ENCODE measurements at places on chromosomes 2 and 18.

- no peak for DNase-seq
Observed at GRCh38 chr18:23816740-23817139, 127.5 kb downstream of the LAMA3 start.

DNA sequence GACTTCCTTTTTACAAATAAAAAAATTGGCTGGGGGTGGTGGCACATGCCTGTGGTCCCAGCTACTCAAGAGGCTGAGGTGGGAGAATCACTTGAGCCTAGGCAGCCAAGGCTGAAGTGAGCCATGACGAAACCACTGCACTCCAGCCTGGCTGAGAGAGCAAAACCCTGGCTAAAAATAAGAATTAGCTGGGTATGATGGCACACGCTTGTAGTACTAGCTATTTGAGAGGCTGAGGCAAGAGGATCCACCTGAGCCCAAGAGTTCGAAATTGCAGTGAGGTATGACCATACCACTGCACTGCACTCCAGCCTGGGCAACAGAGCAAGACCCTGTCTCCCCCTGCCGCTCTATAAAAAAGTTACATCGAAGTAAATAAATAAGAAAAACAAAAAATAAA, 33.7 kb downstream of the GFPT1 start:
- no peak for DNase-seq

DNA sequence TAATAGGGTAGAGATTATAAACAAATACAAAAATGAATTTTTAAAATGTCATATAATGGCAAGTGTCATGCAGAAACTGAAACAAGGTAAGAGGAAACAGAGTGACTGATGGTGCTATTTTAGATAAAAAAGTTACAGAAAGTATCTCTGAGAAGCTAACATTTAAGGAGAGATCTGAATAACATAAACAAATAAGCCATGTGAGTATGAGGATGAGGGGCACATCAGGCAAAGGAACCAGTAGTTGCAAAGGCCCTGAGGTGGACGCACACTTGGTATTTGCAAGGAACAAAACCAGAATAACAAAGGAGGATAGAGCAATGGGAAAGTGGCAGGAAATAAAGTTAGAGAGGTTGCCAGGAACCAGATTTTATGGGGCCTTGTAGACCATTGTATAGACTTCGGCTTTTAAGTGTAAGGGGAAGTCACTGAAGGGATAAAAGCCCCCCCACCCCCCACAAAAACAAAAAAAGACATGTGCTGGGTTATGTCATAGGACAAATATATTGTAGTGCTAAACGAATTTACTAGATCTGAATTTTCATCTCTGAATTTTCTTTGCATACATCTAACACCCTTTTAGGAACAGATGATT, 159.2 kb downstream of the DTNB start:
- DNase-seq: no peak

DNA sequence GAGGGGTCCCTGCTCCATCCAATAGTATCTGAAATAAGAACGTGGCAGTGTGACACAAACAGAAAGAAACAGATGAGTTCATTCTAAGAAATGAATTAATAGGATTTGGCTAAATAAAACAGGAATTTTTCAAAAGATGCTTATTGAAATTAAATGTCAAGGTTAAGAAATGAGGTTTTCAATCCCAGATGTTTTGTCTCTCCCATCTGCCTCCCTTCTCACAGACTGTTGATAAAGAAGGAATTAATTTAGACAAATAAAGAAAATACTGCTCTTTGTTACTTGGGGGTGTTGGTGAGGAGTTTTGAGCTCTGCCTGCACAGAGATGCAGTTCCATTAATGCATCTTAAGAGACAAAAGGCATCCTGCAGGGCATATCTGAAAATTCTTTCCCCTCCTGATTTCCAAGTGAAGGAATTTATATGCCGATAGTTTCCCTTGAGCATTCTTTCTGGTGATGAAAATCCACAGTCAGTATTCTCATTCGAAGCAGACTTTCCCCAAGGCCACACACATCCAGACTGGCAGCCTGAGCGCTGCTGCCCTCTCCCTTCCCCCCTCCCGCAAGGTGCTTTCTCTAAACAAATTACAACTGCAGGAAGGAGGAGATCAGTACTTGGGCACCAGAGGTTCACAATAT, 385.4 kb upstream of the RND3 start:
- DNase-seq: no peak

- no peak for DNase-seq
Observed at GRCh38 chr18:58169472-58169871, 125.4 kb downstream of the NEDD4L start.

DNA sequence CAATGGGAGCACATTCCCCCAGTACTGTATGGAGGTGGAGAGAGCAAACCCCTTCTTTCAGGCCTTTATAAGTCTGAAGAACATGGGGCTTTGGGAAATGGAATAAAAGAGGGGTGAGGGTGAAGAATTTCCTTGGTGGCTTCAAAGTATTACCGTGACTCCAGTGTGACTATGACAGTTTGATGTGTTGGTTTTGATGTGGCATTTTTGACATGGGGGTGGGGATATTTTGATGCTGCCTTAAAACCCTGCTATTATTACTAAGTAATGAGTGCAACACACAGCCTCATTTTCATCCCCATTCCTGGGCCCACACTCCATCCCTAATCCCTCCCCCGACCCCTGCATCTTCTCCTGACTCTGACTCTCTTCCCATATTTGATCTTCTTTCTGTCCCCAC, 23.6 kb downstream of the QPCT start:
- no peak for DNase-seq

- no peak for DNase-seq
Observed at GRCh38 chr2:42784204-42784880, 8.0 kb downstream of the HAAO start.

GRCh38 chr2:173545364-173545763, 190.7 kb downstream of the CDCA7 start:
- DNase-seq: no peak

DNA sequence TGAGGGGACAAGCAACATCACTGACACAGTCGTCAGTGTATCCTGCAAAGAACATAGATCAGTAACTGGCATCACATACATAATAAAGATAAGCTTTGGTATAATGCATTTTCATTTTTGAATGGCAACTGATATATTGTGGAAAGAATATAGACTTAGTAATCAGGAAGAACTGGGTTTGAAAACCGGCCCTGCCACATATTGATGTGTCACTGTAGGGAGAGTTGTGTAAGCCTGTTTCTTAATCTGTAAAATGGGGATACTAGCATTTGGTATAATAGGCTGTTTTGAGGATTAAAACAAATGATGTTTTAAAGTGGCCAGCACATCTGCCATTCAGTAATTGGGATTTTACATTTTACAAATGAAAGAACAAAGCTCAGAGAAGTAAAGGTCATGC, 277.8 kb upstream of the CNTNAP5 start:
- DNase-seq: no peak

GRCh38 chr2:7899241-7899640, 782.6 kb upstream of the ID2 start:
- DNase-seq: no peak

DNA sequence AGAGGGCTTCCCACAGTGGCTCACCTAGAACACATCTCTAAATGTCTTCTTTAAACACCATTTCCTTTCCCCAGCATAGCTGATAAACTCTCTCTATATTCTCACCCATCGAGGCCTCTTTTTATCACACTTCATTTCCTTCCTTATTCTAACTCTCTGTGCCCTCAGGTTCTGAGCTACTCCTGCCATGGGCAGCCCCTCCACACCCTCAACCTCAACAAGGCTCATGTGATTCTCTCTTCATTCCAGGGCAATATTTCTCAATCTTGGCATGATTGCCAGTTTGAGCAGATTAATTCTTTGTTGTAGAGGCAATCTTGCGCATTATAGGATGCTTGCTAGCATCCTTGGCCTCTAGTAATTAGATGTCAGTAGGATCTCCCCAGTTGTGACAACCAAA, 999.1 kb downstream of the TSN start:
- no peak for DNase-seq

DNA sequence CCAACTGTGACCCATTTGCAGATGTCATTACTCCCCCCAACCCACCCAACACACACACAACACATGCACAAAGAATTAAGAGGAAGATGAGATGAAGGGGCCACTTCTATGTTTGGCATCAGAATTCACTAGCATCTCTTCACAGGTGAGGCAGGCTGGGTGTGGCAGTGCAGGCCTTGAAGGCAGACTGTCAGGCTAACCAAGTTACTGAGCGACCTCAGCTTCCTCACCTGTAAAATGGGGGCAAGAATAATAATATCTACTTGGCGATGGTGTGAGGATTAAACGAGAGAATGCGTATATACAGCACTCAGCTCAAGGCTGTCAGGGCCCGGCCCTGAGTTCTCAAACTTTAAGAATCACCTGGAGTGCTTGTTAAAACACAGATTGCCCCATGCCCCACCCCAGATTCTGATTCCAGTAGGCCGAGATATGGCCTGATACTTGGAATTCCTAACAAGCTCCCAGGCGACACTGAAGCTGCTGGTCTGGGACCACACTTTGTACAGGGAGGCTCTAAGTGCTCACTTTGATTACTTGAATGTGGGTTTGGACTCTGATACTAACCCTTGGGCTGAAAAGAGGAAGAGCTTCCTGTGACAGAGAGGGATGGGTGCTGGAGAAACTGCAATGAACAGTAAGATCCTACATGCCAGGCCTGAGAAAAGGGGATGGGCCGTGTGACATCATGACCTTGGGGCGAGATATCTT, 1.1 kb downstream of the ACTG2 start:
- no peak for DNase-seq

- DNase-seq: no peak
Observed at GRCh38 chr2:193336781-193337180, 1142.0 kb upstream of the TMEFF2 start.

GRCh38 chr2:113260991-113261390, 17.7 kb downstream of the PAX8 start:
- DNase-seq: no peak

DNA sequence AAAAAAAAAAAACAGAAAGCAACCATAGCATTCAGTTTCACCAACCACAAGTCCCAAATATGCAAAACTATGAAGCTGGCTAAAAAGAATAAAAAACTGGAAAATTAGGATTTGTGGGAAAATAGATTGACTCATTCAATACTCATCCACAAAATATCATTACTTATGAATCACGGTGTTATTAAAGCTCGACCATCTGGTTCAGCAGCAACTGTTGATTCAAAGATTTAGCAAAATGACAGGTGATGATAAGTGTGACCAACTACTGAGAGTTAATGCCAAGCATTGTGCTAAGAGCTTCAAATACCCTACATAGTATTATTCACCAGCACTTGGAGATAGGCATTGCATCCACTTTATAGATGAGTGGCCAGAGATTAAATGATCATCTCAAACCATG, 26.2 kb upstream of the XDH start:
- DNase-seq: no peak

DNA sequence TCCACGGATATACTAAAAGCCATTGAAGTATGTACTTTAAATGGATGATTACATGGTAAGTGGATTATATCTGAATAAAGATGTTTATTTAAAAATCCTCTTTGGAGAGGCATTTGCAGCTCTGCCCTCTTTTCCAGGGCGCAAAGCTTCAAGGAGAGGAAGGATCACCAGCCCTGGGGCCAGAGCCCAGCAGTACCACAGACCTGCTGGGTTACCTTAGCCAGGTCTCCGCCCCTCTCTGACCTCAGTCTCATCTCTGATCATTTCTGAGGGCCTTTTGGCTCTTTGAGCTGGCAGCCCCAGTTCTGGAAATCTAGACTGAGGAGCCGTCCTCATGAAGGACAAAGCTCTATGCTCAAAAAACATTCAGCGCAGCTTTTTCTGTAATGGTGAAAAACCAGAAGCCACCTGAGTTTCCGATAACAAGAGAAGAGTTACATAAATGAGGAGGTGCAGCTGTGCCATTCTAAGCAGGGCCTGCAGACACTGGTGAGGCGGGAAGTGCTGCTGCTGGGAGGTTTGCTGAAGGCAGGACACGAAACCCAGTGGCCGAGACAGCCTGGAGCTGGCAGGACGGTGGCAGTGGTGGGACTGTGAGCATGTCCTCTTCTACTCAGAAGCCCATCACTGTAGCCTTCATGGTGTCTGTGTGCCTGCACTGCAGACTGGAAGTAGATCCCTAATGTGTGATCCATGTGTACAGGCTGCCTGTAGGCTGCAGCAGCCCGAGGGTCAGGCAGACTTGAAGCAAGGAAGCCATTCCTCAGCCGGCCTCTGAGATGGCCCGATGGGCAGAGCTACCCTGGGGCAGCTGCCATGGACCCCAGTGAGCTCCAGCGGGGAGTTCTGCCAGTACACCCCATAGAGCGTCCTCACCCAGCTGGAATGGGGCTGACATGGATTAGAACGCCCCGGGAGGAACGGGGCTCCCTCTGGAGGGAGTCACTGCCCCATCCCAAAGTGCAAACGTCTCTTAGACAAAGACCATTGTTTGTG, 27.7 kb downstream of the ADRA2B start:
- no peak for DNase-seq

GRCh38 chr2:75325594-75325993, 126.3 kb upstream of the TACR1 start:
- DNase-seq: no peak

GRCh38 chr2:141900826-141901225, 230.0 kb downstream of the LRP1B start:
- no peak for DNase-seq

GRCh38 chr2:55431982-55432627, 12.4 kb upstream of the CCDC88A start:
- DNase-seq: no peak

DNA sequence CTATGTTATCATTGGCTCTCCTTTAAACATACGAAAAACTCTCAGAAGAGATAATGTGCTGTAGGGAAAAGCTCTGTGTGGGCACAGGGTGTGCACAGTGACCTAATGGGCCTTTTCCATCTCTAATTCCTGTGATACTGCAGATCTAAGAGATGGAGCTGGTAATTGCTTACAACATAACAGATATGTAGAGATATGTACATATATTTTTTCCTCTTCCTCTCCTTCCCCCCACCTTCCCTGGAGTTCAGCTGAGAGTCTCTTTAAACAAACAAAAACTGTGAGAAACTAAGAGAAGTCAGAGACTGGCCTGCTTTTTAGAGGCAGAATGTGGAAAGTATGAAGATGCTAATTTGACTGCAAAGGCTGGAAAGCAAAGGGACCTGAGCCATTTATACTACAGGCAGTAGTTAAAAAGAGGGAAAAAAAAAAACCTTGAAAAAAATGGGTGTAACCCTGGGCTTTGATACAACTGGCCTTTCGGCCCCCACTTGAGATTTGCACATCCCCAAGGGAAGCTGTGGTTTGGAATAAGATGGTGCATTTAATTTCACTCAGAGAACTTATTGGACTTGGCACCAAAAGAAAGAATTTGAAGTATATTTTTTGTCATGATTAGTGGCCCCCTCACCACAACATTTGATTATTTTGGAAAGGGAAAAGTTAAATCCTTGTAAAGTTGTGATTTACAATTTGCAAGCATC, 502.2 kb upstream of the ZEB2 start:
- DNase-seq: no peak

GRCh38 chr2:45808294-45808800, 156.9 kb downstream of the PRKCE start:
- DNase-seq: no peak

DNA sequence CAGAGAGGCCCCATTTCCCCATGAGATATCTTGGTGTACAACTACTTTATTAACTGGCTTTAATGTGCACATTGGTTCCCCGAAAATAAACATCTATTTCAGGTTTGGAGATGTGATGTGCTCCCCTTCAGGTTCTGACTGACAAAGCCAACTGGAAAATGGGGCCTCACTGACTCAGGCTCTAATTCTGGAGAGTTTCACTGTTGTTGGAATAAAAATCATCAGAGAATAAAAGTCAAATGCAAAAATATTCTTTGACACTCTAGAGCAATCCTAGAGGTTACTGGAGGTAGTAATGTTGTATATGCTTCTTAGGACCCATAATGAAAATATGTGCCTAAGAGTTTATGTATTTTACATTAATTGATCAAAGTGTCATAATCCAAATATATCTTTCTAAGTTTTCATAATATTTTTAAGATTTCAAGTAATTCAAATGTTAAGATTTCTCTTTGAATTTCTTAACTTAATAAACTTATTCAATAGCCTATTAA, 189.9 kb upstream of the COL3A1 start:
- DNase-seq: no peak

All from psoas muscle (tissue), 8 donors.